Stimulated activated CD8-positive, alpha-beta memory T cell treated with anti-CD3 and anti-CD28 coated beads, Interleukin-7, amount 100 ng/mL, for 1 hour (primary cell): ENCODE measurements at places on chromosomes 4 and X.

DNA sequence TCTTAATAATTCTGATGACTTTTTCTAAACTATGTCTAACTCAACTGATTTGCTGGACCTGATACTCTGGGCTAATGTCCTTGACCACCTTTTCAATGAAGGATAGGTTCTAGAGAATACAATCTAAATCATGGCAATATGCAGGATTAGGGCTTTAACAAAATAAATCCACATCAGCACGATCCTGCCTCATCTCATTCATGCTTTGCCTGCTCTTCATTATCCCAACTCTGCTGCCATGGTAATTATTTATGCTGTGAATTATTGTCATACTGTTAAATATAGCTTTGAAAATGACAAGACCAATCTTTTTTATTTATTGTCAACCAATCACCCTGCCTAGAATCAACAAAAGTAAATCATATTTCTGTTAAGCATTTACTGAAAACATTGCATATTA is 2176.7 kb upstream of the AGA start:
- DNase-seq: no peak

DNA sequence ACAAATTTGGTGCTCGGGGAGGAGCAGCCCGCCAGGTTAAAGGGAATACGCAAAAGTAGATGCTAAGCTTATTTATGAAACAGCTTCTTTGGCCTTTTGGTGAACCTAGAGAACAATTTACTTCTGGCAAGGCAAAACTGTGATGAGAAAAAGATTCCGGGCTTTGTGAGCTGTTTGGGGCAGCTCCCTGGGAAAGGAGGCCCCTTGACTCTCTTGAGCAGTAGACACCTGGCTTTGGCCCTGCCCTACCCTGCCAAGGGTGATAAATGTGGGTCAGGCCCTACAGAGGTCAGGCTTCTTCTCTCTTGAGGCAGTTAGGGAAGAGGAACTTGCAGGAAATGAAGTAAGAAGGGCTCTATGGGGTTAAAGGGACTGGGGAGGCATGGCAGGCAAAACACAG is 509.6 kb downstream of the MID1IP1 start:
- no peak for DNase-seq

GRCh38 chrX:42821803-42822443 is 44.0 kb upstream of the PPP1R2C start:
- no peak for DNase-seq

GRCh38 chr4:112031712-112032328 is 113.4 kb upstream of the FAM241A start:
- no peak for DNase-seq

- no peak for DNase-seq
Observed at GRCh38 chrX:48883729-48884128, 13.8 kb downstream of the TIMM17B start.

- DNase-seq: no peak
Observed at GRCh38 chr4:36241771-36242170, 2.5 kb downstream of the ARAP2 start.

- no peak for DNase-seq
Observed at GRCh38 chrX:2694914-2695267, 3.8 kb downstream of the CD99 start.

GRCh38 chr4:100574607-100575006 is 56.8 kb upstream of the EMCN start:
- DNase-seq: no peak

DNA sequence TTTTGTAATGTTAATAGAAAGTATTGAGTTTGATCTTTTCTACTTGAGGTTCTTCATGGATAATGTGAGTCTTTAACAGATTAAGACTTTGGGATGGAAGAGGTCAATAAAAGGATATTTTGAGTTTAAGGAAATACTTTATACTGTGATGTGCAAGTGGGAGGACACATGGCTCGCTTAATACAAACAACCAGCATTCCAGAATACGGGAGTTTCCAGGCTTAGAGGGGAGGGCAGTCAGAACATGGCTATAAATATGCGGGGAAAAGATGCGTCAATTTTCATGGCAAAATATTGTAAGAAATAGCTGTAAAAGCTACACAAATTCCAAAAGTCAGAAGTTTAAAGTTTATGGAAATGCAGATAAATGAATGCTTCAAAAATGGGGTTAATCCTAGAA is 192.3 kb downstream of the AASDH start:
- DNase-seq: no peak

DNA sequence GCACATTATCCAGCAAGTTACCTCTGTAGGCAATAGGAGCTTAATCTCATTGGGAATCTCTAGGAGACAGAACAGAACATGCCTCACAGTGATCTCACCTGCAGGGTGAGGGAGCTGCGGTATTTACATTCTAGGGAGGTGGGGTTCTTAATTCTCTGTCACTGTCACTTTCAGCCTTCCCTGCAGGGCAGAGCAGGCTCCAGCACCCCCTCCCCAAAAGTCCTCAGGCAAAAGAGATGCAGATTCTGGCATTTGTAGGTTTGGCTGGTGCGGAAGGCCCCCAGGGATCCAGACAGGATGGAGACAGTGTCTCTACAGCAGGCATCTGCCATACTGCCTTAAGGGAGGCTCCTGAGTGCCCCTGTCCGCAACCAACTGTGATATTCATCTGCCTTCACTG is 166.4 kb upstream of the ATP6AP2 start:
- DNase-seq: no peak
